ENCODE measurements at places on chromosomes 7 and 10. TPM values are rescaled to one million over a fixed set of nuclear protein-coding genes. Genes with fewer than 3 reads are reported as not detected.

LRRC18 gene
- total RNA-seq: not detected

PIK3CG gene
- 0.19 TPM for total RNA-seq

SH3PXD2A gene
- total RNA-seq: 18.0 TPM

SMO gene
- total RNA-seq: 4.8 TPM

DNAJB6 gene
- 142 TPM for total RNA-seq

ESYT2 gene
- 88.0 TPM for total RNA-seq

WNT8B gene
- not detected for total RNA-seq

PON1 gene
- total RNA-seq: not detected

AOC1 gene
- not detected for total RNA-seq

SYT15B gene
- total RNA-seq: 0.28 TPM

HABP2 gene
- total RNA-seq: 0.19 TPM

ADCK2 gene
- total RNA-seq: 26.8 TPM

NPY4R2 gene
- 0.19 TPM for total RNA-seq

FGFR2 gene
- 0.19 TPM for total RNA-seq
